Neural crest cell (in vitro differentiated cells): ENCODE measurements at places on chromosomes 11 and 22.

- DNase-seq: no peak
Observed at GRCh38 chr22:23392420-23393121, 187.5 kb downstream of the IGLL1 start.

DNA sequence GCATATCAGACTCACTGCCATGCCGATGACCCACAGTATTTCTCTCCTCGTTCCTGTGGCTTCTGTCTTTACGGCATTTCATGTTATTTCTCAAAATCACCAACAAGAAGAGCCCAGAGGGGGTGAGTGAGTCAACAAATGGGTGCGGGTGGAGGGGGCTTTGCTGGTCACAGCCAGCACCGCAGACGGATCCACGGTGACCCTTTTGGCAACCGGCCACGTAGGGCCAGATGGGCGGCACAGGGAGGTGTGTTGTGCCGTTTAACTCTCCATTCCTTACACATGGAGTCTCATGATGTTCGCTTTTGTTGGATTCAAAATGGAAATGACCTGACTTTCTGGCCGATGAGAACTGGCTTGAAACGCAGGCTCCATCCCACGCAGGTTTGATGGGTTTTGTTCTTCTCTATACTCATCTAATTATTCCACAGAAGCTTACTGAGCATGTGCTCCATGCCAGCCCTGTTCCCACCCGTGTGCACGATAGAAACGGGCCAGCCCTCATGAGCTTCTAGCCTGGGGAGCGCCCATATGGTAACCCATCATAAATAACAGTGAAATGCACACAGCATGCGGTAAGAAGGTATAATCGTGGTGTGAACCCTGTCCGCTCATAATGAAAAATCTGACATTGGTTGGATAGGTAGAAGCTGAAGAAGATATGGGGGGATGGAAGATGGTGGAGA lies 319.9 kb downstream of the BRD1 start:
- DNase-seq: no peak

GRCh38 chr11:95418916-95419315 lies 187.9 kb upstream of the SESN3 start:
- no peak for DNase-seq

DNA sequence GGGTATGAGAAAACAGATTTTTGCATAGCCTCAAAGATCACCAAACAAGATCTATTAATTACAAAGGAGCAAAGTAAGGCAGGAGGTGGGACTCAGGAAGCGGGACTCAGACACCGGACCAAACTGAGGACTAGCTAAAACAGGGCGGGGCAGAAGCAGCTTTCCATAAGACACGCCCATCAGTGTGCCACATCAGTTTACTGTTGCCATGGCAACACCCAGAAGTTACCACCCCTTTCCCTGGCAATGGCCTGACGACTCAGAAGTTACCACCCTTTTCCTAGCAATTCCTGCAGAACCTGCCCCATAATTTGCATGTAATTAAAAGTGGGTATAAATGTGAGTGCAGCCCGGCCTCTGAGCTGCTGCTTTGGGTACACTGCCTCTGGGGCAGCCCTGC lies 173.9 kb downstream of the SHANK2 start:
- DNase-seq: no peak

DNA sequence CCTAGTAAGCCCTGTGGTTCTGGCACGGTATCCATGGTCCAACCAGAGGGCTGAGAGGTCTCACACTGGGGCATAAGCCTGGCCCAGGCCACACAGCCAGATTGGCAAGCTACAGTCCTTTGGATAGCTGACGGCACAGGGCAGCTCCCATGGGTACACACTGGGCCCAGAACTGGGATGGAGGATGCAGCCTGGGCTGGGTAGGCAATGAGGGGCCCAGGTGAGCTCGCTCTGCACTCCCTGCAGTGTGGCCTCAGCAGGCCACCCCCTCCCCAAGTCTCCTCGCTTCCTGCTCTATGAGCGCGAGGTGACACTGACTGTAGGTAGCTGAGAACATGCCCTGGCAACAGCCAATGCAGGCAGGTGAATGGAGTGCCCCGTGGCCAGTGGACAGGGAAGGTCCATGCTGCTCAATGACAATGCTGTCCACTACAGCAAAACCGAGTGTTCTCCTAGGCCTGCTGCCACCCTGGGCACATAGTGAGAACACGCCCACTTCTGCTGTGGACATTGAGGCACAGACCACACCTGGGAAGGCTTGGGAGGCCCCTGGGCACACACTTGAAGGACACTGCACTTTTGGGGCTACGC lies 3.8 kb downstream of the ARVCF start:
- DNase-seq: no peak

DNA sequence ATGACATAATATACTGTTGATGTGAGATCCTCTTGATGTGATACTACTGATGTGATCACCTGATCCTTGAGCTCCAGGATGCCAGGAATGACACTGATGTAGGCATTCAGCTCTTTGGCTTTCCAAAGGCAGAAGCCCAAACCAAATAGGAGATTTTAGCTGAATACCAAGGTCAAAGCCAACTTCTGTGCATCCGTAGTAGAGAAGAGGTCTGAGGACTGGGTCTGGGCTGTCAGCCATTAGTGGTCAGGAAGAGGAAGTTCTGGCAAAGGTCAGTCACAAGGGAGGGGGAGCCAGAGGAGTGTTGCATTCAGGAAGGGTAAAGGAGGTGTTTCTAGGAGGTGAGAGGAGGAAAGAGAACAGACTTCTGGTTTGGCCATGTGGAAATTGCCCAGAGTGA lies 53.4 kb upstream of the PARVG start:
- DNase-seq: no peak

- no peak for DNase-seq
Observed at GRCh38 chr22:44385781-44386180, 73.0 kb upstream of the SHISAL1 start.
